ENCODE measurements at places on chromosomes 1 and 21. TPM values are rescaled to one million over a fixed set of nuclear protein-coding genes. Genes with fewer than 3 reads are reported as not detected.

DNA sequence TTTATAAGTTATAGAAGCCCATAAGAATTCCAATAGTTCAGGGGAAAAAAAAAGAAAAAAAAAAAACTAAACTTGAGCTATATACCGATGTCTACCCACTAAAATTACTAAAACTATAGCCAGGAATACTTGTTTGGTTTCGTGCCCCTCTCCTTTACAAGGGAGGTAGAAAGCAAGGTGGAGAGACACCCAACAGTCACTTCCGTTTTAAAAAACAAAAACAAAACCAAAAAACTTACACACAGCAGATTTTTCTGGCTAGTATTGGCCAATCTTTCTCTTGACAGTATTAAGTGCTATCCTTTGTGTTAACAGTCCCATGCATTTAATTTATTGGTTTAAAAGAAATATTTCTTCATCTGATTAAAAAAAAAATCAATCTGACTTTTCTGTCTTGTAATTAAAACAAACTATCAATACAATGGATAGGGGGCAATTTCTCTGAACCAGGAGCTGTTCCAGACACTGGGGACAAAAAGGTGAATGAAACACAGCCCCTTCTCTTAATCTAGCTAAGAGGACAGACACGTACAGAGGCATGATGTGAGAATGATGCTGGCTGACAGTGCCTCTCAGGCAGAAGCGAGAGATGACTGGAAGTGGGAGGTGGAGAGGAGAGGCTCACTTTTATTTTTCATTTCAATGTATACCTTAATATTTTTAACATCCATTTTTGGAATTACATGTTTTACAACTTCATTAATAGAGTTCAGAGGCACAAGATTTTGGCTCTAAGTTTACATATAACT, 214.8 kb downstream of the RERE start:
- no peak for DNase-seq

GRCh38 chr1:153541641-153542590, 1.2 kb upstream of the S100A5 start:
- peak; percentile 30 for DNase-seq

TSPEAR gene
- total RNA-seq: not detected

GRCh38 chr1:27366411-27367159, at the start of gene MAP3K6:
Gene MAP3K6 (minus strand): TSS chr1:27366961. CDS start chr1:27366597, 364 bp downstream.
- peak; percentile 73 for DNase-seq

- no peak for DNase-seq
Measured at GRCh38 chr1:153921803-153922075, 1.0 kb downstream of the GATAD2B start.

GRCh38 chr1:21622466-21623315, 46.5 kb downstream of the RAP1GAP start:
- DNase-seq: no peak

FCRL5 gene
- not detected for total RNA-seq

PARP1 gene
- 127 TPM for total RNA-seq

DNA sequence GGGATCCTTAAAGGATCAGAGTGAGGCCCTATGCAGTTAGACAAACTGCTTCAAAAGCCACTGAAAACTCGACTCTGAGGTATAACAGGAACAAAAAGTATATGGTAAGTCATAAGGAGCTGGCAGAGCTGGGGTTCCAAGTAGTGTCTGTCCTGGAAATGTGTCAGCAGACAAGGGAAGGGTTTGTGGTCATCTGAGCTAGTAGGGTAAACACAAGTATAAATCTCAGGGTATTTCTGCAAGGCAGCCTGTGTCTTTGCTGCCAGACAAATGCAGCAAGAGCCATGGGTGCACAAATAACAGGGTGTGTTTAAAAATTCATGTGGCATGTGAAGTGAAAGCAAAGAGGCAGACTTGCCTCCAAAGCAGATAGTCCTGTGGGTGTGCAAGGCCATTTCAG, 759.0 kb upstream of the ADAMTS5 start:
- DNase-seq: no peak

GRCh38 chr1:97196825-97197516, 475.4 kb downstream of the PTBP2 start:
- DNase-seq: no peak

DNA sequence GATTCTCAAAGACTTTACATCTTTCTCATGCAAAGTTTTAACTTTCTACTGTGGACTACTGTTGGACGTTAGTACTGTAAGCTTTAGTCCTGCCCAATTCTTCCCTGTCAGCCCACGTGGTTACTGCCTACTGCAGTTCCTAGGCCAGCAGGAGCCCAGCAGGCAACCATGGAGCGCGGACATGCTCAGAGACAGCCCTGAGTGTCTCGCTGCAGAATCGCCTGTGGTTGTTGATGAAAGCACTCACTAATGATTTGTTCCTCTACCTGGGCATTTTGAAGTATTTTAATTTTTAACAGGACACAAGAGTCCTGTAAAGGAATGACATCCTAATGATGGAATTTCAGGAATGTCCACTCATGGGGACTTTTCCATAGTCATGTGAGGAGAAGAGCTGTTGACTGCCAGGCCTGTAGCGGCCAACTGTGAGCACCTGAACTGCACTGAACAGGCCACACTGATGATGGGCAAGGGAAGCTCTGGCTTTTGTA, 44.1 kb downstream of the PGBD5 start:
- peak; percentile 94 for DNase-seq

- no peak for DNase-seq
Measured at GRCh38 chr1:85427331-85427730, 37.6 kb downstream of the DDAH1 start.

DNA sequence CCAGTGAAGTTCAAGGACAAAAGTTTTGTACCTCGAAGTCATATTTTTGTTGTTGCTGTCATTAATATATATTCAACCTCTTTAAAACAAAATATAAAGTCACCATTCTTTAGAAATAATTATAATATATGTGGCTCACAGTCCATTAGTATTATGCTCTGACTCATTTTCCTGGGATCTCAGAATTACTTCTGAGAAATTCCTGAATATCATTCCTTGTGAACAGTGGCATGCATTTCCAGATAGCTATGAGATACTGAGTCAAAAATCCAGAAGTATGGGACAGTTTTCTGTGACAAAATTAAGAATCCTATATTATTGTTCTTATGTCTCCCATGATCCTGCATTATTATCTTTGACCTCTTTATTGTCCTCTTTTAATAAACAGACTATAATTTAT, 13.8 kb upstream of the RGS21 start:
- DNase-seq: peak; percentile 2

DNA sequence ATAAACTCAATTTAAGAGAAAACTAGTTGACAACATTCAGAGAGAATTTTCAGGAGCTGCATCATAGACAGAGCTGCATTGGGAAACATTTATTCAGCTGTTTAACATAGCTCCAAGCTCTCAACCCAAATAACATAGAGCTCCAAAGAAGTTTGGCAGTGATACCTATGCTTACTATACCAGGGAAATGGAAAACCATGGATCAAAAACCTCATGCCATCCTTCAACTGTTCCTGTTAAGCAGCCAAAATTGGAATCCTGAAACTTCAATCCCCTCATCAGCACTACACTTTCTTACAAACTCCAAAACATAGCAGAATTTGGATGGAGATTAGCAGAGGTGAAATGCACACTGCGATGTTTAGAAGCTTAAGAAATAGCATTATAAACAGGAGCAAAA, 164.4 kb downstream of the USH2A start:
- no peak for DNase-seq

DNA sequence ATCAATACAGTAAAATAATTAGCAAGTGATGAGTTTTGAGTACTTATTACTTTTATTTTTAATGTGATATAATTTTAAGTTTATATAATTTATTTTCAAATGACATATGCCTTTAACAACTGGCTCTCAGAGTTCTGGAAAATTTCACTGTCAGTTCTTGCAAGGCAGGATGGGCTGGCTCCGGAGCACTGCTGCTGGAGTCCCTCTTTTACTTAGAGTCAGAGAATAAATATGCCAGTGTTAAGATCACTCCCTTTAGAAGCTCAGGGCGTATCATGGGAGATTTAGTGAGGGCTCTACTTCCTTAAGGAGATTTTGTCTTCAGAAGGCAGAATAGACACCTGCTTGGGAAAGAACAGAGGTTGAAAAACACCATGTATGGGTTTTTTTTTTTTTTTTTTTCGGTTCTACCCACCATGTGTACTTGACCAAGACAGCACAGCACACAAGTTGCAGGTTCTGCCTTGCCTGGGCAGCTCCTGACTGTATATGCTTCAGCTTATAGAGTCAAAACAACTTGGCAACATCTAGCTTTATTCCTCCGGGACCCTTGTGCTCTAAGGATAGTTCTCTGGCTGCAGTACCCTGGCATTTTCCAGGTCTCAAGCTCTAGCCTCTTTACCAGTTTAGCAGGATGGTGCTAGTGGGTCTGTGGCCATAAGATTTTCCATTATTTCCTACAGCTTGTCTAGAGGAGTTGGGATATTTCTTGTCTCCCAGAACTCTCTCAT, 29.7 kb upstream of the FMOD start:
- DNase-seq: no peak

GRCh38 chr21:41671212-41671762, 95.6 kb downstream of the RIPK4 start:
- no peak for DNase-seq

DNA sequence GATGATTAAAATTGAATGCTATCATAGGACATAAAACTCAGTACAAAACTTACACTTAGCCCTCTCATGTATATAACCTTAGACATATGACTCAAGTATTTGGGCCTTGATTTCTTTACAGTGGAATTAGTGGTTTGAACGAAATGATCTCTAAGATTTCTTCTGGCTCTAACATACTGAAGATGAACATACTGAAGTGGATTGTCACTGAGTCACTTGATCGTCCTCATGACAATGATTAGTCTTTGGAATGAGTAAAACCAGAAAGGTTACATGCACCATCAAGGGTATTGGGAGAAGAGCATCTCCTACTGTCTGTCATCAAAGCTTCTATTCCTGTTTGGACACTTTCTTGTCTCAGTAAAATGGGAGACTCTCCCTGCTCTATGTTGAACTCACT, 17.4 kb downstream of the FMN2 start:
- no peak for DNase-seq

SELENBP1 gene
- 26.8 TPM for total RNA-seq

- DNase-seq: no peak
Measured at GRCh38 chr1:39214998-39215873, 10.7 kb downstream of the MACF1 start.

- peak; percentile 3 for DNase-seq
Measured at GRCh38 chr1:179264507-179264906, 29.1 kb upstream of the SOAT1 start.

GRCh38 chr1:216332462-216332861, 90.8 kb downstream of the USH2A start:
- DNase-seq: no peak

GRCh38 chr1:240254006-240254405, 162.3 kb downstream of the FMN2 start:
- no peak for DNase-seq

PTAFR gene
- 14.2 TPM for total RNA-seq

AGMAT gene
- 5.6 TPM for total RNA-seq

GRCh38 chr1:109927911-109928321, 17.3 kb downstream of the CSF1 start:
- DNase-seq: peak; percentile 95

GRCh38 chr1:229885568-229886495, 181.2 kb upstream of the GALNT2 start:
- no peak for DNase-seq

GRCh38 chr1:7052701-7053100, 267.4 kb downstream of the CAMTA1 start:
- DNase-seq: no peak

DNA sequence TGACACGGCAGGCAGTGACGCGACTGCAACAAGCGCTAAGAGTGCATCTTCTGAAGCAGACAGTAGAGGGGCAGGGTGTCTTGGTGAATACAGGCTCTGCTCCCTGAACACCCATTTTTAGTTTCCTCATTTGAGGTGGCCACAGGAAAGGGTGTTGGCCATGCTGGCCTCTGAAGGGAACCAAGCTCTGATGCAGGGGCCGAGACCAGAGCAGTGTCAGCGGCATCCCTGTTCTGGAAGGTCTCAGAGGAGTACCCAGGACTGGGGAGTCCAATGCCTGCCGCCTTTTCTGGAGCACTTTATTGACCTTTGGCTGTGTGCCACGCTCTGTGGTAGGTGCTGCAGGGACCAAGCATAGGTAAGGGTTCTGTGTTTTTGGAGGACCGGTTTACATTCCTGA, 100.4 kb downstream of the KCNJ6 start:
- DNase-seq: no peak

PTPRC gene
- not detected for total RNA-seq

DNA sequence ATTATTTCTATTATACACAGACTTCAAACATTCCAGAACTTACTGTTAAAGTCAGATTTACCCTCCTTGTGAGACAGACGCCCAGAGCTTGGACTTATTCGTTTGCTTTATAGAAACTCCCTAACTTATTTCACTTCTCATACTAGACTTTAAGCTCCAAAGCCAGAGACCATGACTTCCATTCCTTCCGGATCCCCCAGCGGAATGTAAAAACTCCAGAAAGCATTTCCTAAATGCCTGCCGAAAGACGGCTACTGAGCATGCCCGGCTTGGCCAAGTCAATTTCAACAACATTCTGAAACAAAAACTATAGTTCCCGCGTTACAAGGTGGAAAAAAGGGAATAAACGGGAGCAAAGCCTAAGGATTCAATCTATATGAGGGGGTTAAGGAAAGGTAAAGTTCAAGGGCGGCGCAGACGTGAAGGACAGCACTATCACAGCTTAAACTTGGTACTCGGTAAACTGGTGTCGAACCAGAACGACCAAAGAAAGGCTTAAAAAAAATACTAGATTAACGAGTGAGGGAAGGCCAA, 1.1 kb downstream of the USP48 start:
- DNase-seq: peak; percentile 61

GRCh38 chr1:220483700-220484099, 44.2 kb upstream of the MARK1 start:
- no peak for DNase-seq

DNA sequence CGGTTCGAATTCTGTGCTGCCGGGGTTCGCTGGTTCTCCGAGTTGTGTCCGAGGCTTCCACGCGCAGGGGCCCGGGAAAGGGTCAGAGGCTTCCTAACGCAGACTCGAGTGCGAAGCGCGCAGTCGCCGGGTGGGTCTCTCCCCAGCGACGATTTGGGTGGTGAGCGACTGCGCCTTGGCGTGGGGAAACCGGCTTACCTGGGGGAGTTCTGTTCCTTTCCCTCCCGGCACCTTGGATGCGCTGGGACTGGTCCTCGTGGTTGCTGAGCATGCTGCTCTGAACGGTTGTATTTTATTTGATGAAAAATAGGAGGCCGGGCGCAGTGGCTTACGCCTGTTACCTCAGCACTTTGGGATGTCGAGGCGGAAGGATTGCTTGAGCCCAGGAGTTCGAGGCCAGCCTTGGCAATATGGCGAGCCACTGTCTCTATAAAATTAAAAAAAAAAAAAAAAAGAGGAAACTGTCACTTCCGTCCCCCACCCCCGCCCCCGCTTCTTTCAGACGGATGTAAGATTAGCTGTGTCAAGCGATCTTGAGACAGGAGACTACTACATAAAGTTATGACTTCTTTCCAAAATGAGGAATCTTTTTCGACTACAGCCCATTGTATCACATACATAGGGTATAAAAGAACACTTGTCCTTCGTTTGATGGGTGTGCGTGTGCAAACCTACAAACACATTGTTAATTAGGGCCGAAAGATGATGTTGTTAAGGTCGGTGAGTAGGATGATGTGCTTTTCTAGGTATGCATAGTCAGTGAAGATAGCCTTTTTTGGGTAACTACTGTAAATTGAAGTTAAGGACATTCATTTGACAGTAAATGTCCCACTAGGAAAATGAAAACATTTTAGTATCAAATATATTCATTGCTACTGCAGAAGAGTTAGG, at the start of gene CCDC18:
Gene CCDC18, plus strand, starts transcription at position 2 of the 891 bp plus-strand sequence. CDS start 2,638 bp downstream, outside the sequence.
- peak; percentile 15 for DNase-seq

Data from renal cortical epithelial cell (primary cell).